Stimulated activated CD8-positive, alpha-beta memory T cell treated with anti-CD3 and anti-CD28 coated beads, Interleukin-12 subunit alpha, Interleukin-12 subunit beta, amount 100 ng/mL, for 4 hours (primary cell): ENCODE measurements at places on chromosomes 1 and 21.

DNA sequence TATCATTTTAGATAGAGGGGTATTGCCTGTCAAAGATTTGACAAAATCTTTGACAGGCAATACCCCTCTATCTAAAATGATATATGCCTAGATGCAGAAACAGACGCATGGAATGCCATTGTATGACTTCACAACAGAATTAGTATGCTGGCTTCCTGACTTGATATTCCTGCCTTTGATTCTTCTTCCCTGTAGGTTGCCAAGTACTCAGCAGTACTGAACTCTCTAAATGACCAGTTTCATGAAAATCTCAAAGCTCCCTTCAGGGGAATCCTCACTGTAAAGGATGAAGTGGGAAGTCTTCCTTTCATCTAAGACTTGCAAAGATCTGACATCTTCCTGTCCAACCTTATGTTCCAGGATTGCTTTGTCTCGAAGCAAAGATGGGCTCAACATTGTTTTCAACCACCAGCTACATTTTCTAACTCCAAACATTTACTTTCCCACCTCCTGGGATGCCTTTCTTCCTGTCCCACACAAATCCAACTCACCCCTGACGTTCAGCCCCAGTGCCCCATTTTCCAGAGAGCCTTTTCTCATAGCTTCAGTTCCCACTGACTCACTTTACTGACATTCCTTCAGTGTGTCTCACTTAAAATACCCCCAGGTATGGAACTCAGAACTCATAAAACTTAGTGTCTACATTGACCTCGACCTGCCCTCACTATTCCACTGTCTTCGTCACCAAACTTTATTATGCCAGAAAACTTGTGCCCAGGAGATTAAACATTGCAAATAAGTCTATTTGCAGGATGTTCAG, 67.3 kb upstream of the KCNJ6 start:
- no peak for DNase-seq

- no peak for DNase-seq
Observed at GRCh38 chr1:21914880-21915640, 22.1 kb downstream of the HSPG2 start.

DNA sequence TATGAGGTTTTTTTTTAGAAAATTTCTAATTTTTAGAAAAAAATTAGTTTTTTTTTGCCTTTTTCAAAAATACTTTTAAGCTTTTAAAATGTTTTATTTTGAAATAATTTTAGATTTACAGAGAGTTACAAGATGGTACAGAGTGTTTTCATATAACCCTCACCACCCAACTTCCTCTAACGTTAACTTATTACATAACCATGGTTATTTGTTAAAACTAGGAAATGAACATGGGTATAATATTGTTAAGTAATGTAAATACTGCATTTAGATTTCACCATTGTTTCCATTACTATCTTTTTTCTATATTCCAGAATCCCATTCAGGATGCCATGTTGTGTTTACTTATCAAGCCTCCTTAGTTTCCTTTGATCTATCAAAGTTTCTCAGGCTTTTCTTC, 45.2 kb upstream of the ST6GALNAC3 start:
- no peak for DNase-seq

DNA sequence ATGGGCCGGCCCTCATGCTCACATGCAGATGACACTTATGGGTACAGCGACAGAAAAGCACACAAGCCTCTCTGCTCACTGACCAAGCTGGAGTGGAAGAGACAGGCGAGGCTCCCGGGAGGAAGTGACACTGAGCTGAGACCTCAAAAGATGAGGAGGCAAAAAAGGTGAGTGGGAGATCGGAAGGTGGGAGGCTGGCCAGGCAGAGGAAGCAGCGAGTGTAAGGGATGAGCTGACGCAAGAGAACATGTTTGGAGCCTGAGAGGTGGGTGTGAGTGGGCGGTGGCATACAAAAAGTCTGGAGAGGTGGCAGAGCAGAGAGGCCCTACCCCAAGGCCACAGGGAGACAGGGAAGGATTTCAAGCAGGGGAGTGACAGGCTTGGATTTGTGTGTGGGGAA, 18.2 kb upstream of the CDCP2 start:
- no peak for DNase-seq

DNA sequence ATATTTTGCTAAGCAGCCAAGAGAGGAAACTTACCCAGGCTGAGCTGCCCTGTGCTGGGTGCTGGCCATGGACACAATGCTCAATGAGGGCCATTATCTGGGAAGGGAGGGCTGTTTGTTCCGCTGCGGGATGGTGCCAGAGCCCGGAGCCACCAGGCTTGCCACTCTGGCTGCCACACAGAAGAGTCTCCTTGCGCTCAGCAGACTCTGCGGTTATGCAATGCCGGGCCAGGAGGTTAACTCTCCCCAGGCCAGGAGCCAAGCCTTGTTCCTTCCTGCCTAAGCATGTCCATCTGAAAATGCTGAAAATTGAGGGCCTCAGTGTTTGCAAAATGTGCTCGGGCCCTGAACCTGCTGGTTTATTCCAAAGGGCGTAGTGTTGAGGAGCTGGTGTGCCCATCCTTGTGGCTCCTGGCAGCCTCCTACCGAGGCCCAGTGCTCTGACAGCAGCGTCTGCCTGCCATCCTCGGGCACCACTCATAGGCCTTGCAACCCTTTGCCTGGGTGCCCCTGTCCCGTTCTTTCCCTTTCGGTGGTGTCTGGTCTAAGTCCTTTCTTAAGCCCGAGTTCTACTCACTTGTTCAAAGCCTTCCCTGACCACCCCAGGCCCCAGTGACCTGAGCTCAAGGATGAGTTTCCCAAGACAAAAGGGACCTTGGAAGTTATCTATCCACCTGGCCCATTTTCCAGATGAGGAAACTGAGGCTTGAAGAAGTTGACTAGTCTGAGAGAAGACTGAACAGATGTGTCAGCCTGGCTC, 133.8 kb upstream of the EDN2 start:
- DNase-seq: no peak

GRCh38 chr1:191620883-191621282, 537.4 kb upstream of the RGS18 start:
- DNase-seq: no peak

DNA sequence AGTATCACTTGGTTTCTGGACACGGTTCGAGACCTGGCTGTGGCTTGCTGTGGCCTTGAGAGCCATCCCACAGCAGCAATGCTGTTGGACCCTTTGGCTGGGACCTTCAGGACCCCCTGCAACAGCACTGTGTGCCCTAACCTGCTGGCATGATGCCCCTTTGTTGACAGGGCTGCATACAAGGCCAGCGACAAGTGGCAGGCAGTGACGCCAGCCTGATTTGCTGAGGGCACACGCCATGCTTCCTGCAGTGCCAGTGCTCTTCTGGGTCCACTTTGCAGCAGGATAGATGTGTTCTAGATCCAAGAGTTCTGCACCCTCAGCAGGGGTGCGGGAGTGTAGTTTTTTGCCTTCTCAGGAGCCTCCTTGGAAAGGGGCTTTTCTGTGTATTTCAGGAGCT, 32.8 kb downstream of the COQ8A start:
- no peak for DNase-seq

DNA sequence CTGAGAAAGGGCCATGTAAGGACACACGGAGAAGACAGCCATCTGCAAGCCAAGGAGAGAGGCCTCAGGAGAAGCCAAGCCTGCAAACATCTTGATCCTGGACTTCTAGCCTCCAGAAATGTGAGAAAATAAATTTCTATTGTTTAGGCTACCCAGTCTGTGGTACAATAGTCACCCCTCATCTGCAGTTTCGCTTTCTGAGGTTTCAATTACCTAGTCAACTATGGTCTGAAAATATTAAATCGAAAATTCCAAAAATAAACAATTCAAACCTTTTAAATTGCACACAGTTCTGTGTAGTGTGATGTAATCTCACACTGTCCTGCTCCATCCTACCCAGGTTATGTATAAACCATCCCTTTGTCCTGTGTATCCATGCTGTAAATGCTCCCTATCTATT, 52.6 kb downstream of the ZNF644 start:
- DNase-seq: no peak

DNA sequence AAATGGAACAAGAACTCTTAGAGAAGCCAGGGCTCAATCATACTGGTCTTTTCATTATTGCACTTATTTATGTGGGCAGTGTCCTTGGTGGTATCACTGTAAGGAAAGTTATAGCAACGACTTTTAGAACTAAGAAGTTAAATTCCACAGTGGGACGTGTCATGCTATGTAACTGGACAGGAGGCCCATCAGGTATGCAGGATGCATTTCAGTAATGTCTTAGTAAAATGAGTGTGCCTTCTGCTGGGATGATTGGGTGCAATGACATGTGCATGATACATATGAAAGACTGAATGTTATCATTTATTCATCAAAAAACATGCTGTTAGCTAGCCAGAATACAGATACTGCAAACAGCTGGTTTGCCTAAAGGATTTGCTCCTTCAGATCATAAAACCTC, 6.9 kb upstream of the ATP1B1 start:
- no peak for DNase-seq

DNA sequence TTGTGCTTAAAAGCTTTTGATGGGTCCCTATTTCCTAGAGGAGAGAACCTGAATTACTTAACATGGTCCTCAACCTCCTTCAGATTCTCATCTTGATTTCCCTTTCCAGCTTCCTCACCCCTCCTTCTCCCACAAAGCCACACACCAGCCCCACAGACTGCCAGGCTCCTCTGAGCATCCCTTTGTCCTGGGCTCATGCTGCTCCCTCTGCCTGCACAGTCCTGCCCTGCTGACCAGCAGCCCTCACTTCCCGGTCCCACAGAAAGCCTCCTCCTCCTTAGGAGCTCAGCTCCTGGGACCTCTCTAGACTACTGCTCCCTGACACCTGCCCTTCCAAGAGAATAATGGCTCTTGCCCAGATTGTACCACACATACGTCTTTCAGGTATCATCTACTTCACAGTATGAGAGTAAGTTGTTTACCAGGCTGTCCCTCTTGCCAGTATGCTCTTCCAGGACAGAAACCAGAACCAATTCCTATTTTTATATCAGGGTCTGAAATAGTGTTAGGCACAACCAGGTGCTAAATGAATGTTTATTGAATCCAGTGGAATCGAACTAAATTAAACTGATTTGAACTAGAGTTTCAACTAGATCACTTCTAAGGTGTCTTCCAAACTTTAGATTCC, 373.4 kb downstream of the LMX1A start:
- DNase-seq: no peak

GRCh38 chr1:214791961-214792360, 189.0 kb downstream of the CENPF start:
- no peak for DNase-seq

- DNase-seq: no peak
Observed at GRCh38 chr1:243705585-243705984, 144.5 kb downstream of the AKT3 start.

DNA sequence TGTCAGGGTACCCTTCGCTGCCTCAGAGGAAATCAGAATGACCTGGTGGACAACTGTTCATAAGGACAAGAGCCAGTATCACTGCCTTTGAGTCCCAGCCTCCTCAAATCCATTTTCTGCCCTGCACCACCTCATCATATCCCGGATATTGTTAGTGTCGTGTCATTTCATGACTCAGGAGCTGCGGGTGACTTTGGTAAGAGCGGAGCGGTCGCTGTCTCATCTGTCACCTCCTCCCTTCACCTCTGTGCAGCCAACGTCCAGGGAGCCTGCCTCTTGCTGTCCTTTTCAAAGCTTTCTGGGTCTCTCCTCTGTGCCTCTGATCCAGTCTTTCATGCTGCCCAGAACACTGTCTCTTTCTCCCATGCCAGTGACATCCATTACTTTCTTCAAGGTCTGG, 7.0 kb upstream of the C1orf198 start:
- no peak for DNase-seq

GRCh38 chr1:181259026-181259745, 170.7 kb downstream of the IER5 start:
- DNase-seq: no peak

DNA sequence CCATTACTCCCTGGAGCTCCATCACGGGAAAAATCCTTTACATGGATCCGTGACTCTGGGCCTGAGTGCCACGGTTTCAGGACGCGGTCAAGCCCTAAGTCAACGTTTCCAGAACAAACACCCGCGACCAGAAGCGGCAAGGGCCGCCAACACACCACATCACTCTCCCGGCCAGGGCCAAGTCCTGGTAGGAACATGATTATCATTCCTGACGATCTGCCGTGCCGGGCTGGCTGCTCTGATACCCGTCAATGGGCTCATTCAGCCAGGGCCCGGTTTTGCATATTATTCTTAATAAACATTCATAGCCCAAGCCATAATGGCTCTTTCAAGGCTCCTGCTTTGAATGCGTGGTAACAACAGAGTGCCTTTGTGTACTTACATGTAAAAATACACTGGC, 44.6 kb upstream of the SIM2 start:
- no peak for DNase-seq

DNA sequence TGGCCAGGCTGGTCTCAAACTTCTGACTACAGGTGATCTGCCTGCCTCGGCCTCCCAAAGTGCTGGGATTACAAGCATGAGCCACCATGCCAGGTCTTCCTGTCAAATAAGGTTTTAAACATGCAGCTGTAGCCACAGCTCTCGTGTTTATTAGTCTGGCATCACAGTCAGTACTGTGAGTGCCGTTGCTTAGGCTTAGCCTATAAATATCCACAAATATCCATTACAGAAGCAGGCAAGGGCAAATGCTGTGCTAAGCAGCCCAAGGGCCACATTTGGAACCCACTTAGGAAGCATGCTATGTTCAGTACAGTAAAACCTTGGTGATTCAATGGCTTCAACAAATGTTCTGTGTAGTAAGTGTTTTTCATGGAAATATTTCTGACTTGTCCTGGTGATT, 75.9 kb downstream of the KIF1B start:
- no peak for DNase-seq

- no peak for DNase-seq
Observed at GRCh38 chr1:103230061-103230460, 121.7 kb upstream of the COL11A1 start.

- DNase-seq: no peak
Observed at GRCh38 chr1:220873868-220874655, 5.2 kb upstream of the HLX start.

GRCh38 chr1:76871355-76871974, 4.2 kb downstream of the ST6GALNAC5 start:
- DNase-seq: no peak

DNA sequence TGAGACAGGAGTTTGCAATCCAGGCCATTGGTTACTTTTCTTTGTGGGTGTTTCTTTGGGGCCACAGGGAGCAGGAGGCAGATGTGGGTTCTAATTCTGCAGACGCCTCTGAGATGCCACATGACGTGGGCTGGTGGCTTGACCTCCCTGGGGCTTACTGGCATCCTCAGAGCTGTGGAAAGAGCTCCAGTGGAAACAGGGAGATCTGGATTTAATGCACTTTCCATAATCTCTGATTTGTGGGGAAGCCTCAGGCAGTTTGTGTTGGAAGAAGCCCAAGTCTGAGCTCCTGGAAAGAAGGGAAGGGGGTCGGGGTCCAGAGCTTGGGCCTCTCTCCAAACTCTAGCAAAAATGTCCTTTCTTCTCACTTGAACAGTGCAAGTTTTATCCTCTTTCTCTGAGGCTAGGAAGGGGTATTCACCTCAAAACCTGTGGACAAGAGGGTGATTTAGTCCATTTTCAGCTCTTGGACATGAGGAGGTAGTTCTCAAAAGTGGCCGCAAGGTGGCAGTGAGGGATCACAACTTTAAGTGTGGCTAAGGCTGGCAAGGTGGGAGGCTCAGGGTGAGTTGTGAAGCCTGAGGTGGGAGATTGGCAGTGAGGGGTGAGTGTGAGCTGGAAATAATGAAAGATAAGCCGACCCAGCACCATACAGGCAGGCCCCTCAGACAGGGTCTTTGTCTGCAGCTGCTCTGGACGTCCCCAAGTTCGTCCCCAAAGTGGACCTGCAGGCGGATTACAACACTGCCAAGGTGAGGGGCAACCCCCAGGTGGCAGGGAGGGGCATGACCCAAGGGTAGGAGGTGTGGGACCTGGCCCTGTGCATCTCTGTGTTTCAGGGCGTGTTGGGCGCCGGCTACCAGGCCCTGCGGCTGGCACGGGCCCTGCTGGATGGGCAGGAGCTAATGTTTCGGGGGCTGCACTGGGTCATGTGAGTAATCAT, 9.2 kb downstream of the IKBKE start:
- no peak for DNase-seq

GRCh38 chr1:178155481-178156255, 61.8 kb downstream of the RASAL2 start:
- DNase-seq: no peak
